Endodermal cell (in vitro differentiated cells): ENCODE measurements at places on chromosomes 13 and 19. TPM values are rescaled to one million over a fixed set of nuclear protein-coding genes. Genes with fewer than 3 reads are reported as not detected.

GRCh38 chr13:59607780-59608233 is 555.9 kb downstream of the DIAPH3 start:
- peaks cover 12% of the 10 kb centered on the region for H3K4me1 ChIP-seq
- no peak for DNase-seq
- H3K27ac ChIP-seq, result no peak overlapping the region
- peak overlapping the region; percentile 46 for H3K4me3 ChIP-seq
- no peaks in the 10 kb centered on the region for H3K27me3 ChIP-seq
- no peaks in the 10 kb centered on the region for H3K36me3 ChIP-seq

GRCh38 chr19:40419066-40419612 is 6.0 kb upstream of the PRX start:
- H3K4me3 ChIP-seq, result no peak overlapping the region
- H3K4me1 ChIP-seq, result no peaks in the 10 kb centered on the region
- H3K27me3 ChIP-seq, result no peaks in the 10 kb centered on the region
- DNase-seq, result no peak
- H3K27ac ChIP-seq, result no peak overlapping the region

- no peak for DNase-seq
- peaks cover 8% of the 10 kb centered on the region for H3K27me3 ChIP-seq
- peaks cover 5% of the 10 kb centered on the region for H3K4me1 ChIP-seq
- no peaks in the 10 kb centered on the region for H3K36me3 ChIP-seq
Measured at GRCh38 chr19:2978166-2978767, 903 bp downstream of the TLE6 start.

The VSTM1 gene
- total RNA-seq, result not detected in 3 replicates

DNA sequence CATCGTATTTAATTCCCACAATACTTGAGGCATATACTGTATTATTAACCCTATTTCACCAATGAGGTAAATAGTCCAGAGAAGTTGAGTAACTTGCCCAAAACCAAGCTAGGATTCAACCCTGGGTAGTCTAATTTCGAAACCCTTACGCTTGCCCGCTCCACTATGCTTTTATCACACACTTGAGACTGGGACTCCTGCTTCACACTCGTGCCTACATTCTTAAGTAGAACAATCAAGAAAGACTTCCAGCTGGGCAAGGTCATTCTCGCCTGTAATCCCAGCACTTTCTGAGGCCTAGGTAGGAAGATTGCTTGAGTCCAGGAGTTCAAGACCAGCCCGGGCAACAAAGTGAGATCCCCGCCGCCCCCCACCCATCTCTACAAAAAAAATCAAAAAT is 3.6 kb downstream of the ZNF541 start:
- no peaks in the 10 kb centered on the region for H3K4me1 ChIP-seq
- H3K27me3 ChIP-seq, result no peaks in the 10 kb centered on the region
- no peak overlapping the region for H3K27ac ChIP-seq

The SULT2B1 gene
- total RNA-seq, result 0.25 and 0.35 TPM in 2 replicates

DNA sequence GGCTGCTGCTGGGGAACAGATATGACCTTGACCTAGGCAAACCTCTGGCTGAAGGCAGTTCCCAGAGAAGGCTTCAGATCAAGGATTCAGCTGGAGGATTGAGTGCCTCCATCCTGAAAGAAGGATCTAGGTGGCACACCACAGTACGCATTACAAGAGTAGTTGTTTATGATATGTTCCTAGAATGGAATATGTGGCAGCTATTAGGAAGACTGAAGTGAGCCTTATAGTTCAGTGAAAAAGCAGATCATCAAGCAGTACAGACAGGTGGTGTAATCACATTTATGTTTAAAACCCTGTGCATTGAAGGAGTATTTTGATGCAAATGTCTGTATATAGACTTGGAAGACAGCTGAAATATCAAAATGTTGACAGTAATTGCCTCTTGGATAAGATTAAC is 116.0 kb downstream of the ZAR1L start:
- H3K36me3 ChIP-seq, result no peaks in the 10 kb centered on the region
- H3K27me3 ChIP-seq, result no peaks in the 10 kb centered on the region
- no peak for DNase-seq
- H3K4me3 ChIP-seq, result no peak overlapping the region

The DCT gene
- not detected in 3 replicates for total RNA-seq

The COL4A1 gene
- 688 to 712 TPM (median 702 TPM) in 3 replicates for total RNA-seq

DNA sequence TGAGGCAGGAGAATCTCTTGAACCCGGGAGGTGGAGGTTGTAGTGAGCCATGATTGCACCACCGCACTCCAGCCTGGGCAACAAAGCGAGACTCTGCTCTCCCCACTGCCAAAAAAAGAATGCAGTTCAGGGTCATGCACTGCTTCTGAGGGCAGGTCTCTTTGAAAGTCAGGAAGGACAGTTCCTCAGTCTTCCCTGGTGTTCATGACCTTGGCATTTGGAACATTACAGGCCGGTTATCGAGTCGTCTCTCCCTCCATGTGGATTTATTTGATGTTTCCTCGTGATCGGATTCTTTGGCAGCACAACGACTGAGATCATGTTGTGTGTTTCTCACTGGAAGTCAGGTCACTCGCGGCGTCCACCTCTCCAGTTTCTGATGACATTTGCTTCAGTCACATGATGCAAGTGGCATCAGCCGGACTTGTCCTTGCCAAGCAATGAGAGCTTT is 17.2 kb downstream of the FGF21 start:
- no peaks in the 10 kb centered on the region for H3K4me1 ChIP-seq
- no peaks in the 10 kb centered on the region for H3K27me3 ChIP-seq
- DNase-seq, result no peak
- H3K4me3 ChIP-seq, result no peak overlapping the region
- no peaks in the 10 kb centered on the region for H3K36me3 ChIP-seq

GRCh38 chr13:106373989-106374572 is 161.4 kb downstream of the EFNB2 start:
- H3K4me3 ChIP-seq, result no peak overlapping the region
- H3K27ac ChIP-seq, result no peak overlapping the region
- no peaks in the 10 kb centered on the region for H3K27me3 ChIP-seq
- DNase-seq, result peak; percentile 48
- H3K4me1 ChIP-seq, result peaks cover 3% of the 10 kb centered on the region

The FAM124A gene
- total RNA-seq, result 31.4 to 52.5 TPM (median 49.7 TPM) in 3 replicates

DNA sequence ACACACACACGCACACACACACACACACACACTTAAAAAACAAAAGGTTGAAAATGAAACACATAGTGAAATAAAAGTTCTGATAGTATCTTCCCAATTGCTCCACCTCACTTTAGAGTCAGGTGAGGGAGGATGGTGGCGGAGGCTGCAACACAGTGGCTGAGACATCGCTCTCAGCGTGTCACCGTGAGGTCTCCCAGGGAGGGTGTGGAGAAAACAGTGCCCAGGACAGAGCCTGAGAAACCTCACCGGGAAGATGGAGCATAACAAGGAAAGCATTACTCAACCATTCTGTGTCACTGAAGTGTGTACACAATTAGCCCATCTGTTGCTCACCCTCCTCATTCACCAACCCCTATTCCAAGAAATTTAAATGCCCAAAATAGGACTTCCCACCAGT is 111.4 kb upstream of the USP29 start:
- H3K4me3 ChIP-seq, result no peak overlapping the region
- H3K27me3 ChIP-seq, result no peaks in the 10 kb centered on the region
- no peaks in the 10 kb centered on the region for H3K4me1 ChIP-seq
- no peak overlapping the region for H3K27ac ChIP-seq
- H3K36me3 ChIP-seq, result no peaks in the 10 kb centered on the region
- DNase-seq, result no peak

The ATP12A gene
- 10.5 to 14.0 TPM (median 12.4 TPM) in 3 replicates for total RNA-seq

The PLK5 gene
- total RNA-seq, result not detected in 3 replicates

GRCh38 chr13:43293008-43293407 is 269.6 kb downstream of the DNAJC15 start:
- no peak overlapping the region for H3K4me3 ChIP-seq
- H3K27me3 ChIP-seq, result no peaks in the 10 kb centered on the region
- no peaks in the 10 kb centered on the region for H3K36me3 ChIP-seq
- no peak overlapping the region for H3K27ac ChIP-seq

GRCh38 chr13:26222520-26223046 is 469 bp upstream of the RNF6 start:
- no peak for DNase-seq
- peaks cover 13% of the 10 kb centered on the region for H3K27me3 ChIP-seq
- peak overlapping the region; percentile 91 for H3K27ac ChIP-seq
- H3K4me3 ChIP-seq, result peak overlapping the region; percentile 93

The PLPPR3 gene
- total RNA-seq, result 76.4 to 113 TPM (median 110 TPM) in 3 replicates

- no peaks in the 10 kb centered on the region for H3K4me1 ChIP-seq
- H3K36me3 ChIP-seq, result no peaks in the 10 kb centered on the region
- no peak for DNase-seq
Measured at GRCh38 chr19:39680593-39680992, 23.7 kb upstream of the LGALS14 start.

DNA sequence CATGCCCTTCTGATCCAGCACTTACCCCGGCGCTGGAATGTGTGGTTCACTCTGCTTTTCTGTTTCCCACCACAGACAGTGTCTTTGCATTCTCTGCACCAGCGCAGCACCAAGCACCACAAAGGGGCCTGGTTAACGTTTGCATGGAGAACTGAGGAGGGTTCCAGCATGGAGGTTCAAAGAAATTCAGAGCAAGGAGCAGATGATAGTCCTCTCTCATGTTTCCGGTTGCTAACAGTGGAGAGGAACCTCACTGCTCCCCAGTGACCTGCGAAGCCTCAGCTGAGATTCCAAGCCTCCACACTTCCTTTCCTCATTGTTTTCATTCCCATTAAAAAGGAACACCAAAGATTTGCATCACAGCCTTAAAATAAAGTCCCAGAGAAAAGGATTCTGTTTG is 99.7 kb downstream of the STARD13 start:
- DNase-seq, result peak; percentile 52
- peaks cover 10% of the 10 kb centered on the region for H3K4me1 ChIP-seq
- no peaks in the 10 kb centered on the region for H3K36me3 ChIP-seq
- no peaks in the 10 kb centered on the region for H3K27me3 ChIP-seq
- no peak overlapping the region for H3K27ac ChIP-seq

- peaks cover 6% of the 10 kb centered on the region for H3K4me1 ChIP-seq
- no peaks in the 10 kb centered on the region for H3K27me3 ChIP-seq
- H3K36me3 ChIP-seq, result no peaks in the 10 kb centered on the region
- H3K4me3 ChIP-seq, result no peak overlapping the region
- DNase-seq, result peak; percentile 69
- H3K27ac ChIP-seq, result no peak overlapping the region
Measured at GRCh38 chr13:97627566-97627965, 193.6 kb downstream of the RAP2A start.
